ENCODE measurements at places on chromosomes 6 and 20. TPM values are rescaled to one million over a fixed set of nuclear protein-coding genes. Genes with fewer than 3 reads are reported as not detected.

Gene NDUFAF5
- total RNA-seq = 20.1 TPM

Gene SCAF8
- 35.4 TPM for total RNA-seq

Gene TPD52L1
- total RNA-seq = 13.7 TPM

Gene CYP39A1
- 0.44 TPM for total RNA-seq

Gene NKX2-4
- not detected for total RNA-seq

Gene KIAA0408
- total RNA-seq = 1.5 TPM

Gene C20orf141
- not detected for total RNA-seq

Gene TSPO2
- not detected for total RNA-seq

Gene EEF1A1
- total RNA-seq = 18,177 TPM

Gene DNAH8
- 0.12 TPM for total RNA-seq

Gene MCHR2
- total RNA-seq = not detected

Gene ABHD16B
- not detected for total RNA-seq
